GOT3 (cell line): ENCODE measurements at places on chromosomes 6 and 20.

GRCh38 chr6:161476711-161477110, 202.8 kb upstream of the AGPAT4 start:
- no peak for DNase-seq

DNA sequence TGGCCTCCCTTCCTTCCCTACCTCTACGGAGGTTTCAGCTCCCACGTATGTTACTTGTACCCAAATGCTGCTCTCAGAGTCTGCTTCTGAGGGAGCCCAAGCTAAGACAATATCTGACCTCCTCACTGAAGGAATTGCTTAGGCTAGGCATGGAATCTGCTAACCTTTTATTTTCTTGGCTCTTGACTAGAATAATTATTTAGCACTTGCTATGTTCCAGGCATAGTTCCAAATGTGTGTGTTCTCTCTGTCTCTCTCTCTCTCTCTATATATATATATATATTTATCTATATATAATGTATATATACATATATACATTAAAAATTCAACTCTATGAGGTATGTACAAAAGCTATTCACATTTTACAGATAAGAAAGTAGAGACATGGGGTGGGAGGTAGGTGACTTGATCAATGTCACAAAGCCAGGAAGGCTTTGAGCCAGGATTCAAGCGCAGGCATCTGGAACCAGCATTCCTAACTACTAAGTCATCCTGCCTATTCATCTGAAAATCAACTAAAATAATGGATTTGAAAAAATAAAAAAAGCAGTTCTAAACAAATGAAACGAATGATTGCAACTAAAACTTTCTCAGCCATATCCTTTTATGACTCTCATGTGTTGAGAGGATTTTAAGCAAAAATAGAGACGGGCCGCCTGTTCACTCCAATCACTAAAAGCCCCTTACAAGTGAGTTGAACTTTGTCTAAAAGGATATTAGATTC, 189.7 kb upstream of the JAG1 start:
- DNase-seq, result no peak

DNA sequence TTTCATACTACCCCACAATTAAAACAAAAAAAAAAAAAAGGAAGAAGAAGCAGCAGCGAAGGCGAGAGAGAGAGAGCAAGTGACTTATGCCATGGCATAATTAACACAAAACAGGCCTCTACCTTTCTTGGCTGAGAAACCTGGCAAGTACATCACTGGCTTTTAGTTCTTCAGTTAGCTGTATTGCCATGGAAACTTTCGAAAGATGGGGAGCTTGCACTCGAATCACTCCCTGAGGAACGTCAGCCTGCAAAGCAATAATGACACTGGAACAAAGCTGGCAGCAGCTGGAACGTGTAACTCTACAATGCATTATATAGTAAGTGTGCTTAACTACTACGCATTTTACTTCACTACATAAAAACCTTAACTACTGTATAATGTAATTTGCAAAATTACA, 126.1 kb downstream of the ARHGAP18 start:
- no peak for DNase-seq

- DNase-seq, result no peak
Measured at GRCh38 chr6:111764238-111765175, 108.7 kb downstream of the FYN start.

- DNase-seq, result no peak
Measured at GRCh38 chr20:44785768-44786167, 24.6 kb downstream of the RIMS4 start.

- no peak for DNase-seq
Measured at GRCh38 chr6:107618672-107619071, 128.8 kb downstream of the SOBP start.

DNA sequence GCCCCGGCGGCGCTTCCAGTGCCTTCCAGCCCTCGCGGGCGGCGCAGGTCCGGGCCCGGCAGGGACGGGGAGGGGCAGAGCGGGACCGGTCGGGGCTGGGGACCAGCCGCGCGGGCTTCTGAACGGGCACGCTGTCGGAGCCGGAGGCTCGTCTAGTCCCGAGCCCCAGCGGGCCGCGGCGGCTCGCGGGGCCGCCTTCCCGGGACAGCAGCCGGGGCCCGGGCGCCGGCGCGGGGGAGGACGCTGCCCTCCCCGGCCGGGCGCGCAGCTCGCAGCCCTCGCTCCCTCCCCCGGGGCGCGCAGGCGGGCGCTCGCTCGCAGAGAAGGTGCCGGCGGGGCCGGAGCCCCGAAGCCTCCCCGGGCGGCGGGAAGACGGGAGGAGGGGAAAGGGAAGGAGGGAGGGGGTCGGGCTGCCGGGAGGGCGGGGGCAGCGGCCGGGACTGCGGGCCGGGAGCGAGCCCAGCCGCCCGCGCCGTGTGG, 696 bp upstream of the SIRPA start:
- DNase-seq, result no peak

GRCh38 chr6:55983861-55984260, 108.5 kb upstream of the BMP5 start:
- no peak for DNase-seq
